ENCODE measurements at places on chromosomes 2 and 18.
A peak's percentile ranks its signal among the peaks of the same experiment; 100 is the strongest.

GRCh38 chr2:72155151-72155550 is 7.5 kb upstream of the CYP26B1 start:
- DNase-seq: no peak

GRCh38 chr18:42052122-42052708 is 97.2 kb downstream of the PIK3C3 start:
- no peak for DNase-seq

GRCh38 chr2:179677746-179678505 is 183.5 kb downstream of the ZNF385B start:
- no peak for DNase-seq

DNA sequence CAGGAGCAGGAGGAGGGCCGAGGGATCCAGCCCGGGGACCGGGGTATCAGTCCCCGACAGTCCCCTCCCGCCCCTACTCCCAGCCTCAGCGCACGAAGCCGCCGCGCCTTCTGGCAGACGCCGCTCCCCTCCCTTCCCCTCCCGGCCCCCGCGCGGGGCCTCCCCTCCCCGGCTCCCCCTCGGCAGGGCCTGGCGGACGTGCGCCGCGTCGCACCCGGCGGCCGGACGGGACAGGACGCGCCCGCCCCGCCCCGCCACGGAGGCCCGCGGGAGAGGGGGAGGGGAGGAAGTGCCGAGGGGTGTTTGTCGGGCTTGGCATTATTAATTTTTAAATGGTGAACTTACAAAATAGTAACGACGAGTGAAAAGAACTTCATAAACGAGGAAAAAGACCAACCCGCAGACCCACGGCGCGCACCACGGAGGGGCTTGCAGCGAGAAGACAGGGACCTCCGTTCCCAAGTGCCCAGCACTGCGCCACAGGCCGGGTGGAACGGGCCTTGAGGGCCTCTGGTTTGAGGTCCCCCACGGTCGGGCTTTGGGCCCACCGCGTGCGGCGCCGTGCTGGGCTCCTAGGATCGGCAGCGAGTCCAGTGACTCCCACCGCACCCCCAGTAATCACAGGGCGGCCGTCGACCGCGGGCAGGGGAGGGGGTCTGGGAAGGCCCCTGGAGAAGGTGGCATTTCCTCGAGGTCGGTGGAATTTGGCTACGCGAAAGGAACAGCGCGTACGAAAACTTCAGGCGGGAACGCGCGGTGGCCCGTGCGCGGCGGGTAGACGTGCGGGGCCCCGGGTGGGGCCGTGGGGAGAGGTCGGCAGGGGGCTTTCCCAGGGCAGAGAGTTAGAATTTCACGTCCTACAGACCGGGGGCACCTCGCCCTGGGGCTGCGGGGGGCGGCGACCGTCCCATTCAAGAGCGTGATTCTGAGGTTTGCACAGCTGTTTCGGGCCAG is 954 bp upstream of the CTDSP1 start:
- peak; percentile 17 for DNase-seq

GRCh38 chr2:106012591-106013347 is 181.3 kb downstream of the UXS1 start:
- no peak for DNase-seq

DNA sequence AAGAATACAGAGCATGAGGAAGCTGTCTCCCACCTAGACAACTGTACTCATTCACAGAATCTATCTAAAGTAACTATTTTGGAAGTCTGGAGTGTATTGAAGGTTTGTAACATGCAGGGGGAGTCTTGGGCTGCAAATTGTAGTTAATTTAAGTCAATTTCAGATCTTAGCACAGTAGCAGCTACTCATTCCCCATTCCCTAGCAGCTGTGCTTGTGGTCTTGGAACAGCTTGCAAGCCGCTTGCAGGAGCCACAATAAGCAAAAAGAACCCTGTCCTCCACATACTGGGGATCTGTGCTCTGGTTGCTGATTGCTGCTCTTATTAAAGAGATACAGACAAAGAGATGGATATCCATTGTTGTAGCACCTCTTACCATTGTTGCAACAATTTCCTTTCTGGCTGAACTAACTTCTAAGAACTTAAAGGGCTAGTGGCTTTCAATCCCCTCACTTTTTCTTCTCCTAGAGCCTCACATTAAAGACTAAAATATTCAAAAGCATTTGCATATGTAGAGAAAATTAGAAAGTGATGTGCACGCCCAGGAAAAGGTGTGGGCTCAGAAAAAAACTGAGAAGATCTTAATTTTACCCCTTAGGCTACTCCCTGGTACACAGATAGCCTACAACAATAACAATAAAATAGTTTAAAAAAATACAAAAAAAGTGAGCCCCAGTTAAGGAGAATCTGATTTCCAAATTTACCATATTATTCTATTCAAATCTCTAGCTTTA is 1775.1 kb upstream of the PIK3C3 start:
- DNase-seq: no peak

- no peak for DNase-seq
Measured at GRCh38 chr18:44453505-44453904, 227.2 kb upstream of the SETBP1 start.

DNA sequence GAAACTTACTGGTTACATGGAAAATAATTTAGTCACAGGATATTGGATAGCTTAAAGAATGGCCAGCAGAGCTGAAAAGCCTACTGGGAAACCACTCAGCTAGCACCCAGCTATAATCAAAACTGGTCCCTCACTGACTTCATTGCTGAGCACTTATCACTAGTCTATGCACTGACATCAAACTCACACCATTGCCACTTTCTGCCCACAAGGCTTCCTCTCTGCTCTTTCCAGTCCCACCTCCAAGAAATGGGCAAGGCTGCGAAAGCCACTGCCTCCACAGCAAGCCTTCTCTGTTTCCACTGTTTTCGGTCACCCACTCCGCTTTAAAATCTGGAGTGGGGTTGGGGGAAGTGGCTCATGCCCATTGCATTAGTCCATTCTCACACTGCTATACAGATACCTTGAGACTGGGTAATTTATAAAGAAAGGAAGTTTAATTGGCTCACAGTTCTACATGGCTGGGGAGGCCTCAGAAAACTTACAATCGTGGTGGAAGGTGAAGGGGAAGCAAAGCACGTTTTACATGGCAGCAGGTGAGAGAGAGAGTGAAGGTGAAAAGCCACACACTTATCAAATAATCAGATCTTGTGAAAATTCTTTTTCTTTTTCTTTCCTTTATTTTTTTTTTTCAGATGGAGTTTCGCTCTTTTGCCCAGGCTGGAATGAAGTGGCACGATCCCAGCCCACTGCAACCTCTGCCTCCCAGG is 77.0 kb upstream of the CERS6 start:
- DNase-seq: no peak

- DNase-seq: no peak
Measured at GRCh38 chr2:149200109-149200520, 130.3 kb upstream of the LYPD6 start.

- no peak for DNase-seq
Measured at GRCh38 chr2:9944330-9944758, 7.1 kb upstream of the GRHL1 start.

DNA sequence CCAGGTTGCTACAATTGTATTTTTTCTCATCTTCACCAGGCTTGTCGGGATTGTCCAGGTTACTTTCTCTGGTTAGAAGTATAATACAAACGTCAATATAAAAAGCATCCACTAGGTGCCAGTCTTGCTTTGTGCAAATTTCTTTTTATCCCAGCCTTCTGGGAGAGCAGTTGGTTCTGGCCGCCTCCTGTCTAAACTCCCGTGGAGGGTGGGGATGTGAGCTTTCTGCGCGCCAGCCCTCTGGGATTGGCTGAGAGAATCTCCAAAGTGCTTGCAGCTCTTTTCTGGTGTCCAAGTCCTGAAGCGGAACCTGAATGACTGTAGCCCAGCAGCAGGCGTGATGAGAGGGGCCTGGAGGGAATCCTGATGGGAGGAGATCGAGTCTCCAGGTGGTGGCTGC is 22.4 kb upstream of the TOGARAM2 start:
- peak; percentile 62 for DNase-seq

DNA sequence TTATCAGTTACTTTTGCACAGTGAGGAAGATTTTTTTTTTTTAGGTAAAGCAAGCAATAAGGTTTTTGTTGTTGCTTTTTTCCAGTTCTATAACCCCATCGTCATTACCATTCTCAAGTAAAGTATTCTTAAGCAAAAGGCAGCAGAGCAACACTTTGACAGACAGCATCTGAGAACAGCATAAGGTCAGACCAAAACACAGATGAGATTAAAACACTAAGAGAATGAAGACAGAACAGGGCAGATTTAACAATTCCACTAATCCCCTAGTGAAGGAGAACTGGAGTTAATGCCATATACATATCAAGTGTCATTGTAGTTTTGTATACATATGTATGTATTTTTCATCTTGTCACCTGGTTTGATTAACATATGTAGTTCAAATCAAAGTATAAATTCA is 290.2 kb downstream of the METTL4 start:
- no peak for DNase-seq

DNA sequence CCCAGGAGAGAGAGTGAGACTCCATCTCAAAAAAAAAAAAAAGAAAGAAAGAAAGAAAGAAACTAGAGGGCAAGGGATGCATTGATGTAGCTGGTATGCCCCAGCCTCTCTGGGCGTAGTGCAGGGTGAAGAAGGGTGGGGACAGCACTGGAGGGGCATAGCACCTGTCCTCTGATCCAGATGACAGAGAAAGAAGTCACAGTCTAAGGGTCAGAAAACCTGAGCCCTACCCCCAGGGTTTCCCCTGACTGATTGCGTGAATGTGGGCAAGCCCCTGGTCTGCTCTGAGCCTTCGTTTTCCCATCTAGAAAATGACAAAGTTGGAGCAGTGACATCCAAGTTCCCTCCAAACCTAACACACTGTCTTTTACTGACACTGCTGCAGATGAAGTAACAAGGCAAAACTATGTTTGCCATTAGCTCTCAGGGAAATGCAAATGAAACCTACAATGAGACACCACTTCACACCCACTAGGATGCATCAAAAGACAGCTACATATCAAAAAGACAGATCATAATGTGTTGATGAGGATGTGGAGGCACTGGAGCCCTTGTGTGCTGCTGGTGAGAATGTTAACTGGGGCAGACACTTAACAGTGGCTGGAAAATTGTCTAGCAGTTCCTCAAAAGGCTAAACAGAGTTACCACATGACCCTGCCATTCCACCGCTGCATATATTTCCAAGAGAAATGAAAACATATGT is 19.5 kb upstream of the YWHAQ start:
- no peak for DNase-seq

DNA sequence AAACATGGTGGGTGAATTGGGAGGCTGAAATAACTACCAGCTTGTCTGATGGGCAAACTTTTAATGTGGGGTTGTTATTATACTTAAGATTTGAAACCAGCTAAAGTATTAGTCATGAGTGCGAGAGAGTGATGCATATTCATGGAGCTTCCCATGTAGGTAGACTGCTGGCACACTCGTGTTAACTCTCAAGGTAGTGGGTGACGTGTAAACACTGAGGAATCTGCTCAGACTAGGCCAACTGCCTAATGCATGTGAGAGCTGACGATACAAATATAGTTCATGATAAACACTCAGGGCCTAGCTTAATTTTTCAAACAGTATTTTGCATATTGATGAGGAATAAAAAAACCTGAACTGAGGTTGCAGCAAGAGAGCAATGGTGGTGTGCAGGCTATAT is 1165.7 kb upstream of the PIK3C3 start:
- DNase-seq: no peak

DNA sequence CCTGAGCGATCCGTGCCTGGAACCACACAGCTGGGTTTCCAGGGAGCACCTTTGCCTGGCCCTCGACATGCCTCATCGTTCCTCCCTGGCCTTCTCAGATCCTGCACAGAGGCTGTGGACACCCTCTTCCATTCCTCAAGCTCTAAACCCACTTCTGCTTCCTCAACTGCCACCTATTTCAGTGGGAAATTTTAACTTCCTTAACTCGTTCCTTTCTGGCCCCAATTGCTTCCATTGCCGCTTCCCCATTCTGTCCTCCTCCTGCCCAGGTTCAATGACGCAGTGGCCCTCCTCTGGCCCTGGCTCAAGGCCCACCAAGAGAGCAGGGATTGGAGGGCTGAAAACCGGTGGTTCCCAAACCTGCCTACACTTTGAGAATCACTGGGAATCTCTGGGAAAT is 4.8 kb upstream of the B3GNT7 start:
- DNase-seq: no peak

DNA sequence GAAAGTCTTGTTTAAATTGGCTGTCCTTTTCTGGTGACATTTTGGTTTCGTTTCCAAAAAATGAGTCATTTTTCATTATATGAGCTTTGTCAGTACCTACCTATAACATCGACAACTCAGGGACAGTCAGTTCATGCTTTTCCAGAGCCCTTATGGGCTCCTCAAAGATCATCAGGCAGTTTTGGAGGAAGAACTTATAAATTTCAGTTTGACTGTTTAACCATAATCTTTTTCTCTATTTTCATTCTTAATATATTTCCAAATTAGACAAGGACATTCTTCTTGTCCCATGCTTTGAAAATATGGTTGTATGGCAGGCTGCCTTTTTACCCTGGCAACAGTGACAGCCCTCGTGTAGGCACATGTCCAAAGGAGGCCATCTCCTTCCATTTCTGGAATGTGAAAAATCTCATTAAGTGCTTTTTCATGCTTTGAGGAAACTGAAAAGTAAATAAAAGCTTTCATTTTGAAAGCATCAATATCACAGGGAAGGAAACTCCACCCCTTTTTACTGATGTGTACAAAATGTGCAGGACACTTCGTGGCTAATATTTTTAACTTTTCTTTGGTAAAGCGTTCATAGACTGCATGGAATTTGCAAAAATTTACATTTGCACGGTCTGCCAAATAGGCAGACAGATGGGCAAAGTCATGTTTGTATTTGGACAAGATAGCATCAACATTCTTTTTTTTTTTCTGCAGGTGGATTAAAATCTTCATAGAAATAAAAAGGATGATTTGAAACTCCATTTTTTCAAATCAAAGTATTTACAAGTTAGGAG is 7.2 kb upstream of the PROC start:
- DNase-seq: no peak

DNA sequence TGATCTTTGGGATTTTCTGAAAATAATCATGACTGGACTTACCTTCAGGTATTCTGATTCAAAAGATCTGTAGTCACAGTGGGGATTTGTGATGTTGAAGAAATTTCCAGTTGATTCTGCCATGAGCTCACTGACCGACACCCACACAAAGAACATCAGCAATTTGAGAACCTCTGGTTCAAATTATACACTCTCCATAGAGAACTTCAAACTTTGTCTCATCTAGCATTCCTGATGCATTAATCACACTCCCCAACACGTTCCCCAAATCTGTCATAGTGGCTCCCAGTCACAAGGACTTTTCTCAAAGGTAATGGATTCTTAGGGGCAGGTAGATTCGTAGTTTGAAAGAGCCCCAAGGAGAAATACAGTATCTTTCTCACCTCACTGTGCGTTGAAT is 584.3 kb downstream of the FBXO15 start:
- no peak for DNase-seq

- no peak for DNase-seq
Measured at GRCh38 chr2:51717312-51717711, 685.4 kb upstream of the NRXN1 start.

GRCh38 chr2:8805278-8806210 is 31.9 kb downstream of the KIDINS220 start:
- DNase-seq: no peak

DNA sequence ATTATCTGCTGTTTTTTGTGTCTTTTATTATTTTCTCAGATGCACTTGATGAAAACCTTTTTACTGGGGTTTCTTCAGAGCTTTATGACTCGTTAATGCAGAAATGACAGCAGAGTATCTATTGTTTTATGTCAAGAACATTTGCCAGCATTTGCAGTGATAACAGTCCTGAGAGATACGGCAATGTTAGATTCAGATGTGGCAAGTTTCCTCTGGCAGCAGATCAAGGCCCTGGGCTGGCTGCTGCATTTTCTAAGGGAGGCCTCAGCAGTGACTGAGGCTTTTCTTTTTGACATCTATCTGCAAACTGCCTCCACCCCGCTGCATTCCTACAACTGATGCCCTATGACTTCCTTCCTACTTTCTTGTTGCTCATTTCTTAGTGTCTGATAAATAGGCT is 40.2 kb downstream of the EFEMP1 start:
- no peak for DNase-seq

Measured in NCI-H1930 (cell line).